ENCODE measurements at places on chromosomes 4 and X.
A peak's percentile ranks its signal among the peaks of the same experiment; 100 is the strongest.

- DNase-seq = no peak
These were observed 18.0 kb downstream of the HPSE start for GRCh38 chr4:83316459-83317165.

DNA sequence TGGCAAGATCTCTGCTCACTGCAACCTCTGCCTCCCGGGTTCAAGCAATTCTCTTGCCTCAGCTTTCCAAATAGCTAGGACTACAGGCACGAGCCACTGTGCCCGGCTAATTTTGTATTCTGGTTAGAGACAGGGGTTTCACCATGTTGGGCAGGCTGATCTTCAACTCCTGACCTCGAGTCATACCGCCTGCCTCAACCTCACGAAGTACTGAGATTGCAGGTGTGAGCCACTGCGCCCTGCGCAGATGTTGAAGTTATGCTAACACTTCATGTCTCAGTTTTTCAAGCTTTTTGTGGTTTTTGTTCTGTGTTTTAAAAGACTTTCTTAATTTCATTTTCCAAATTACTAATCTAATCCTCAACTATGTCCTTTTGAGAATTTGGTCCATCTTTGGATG lies 154.4 kb upstream of the TLL1 start:
- DNase-seq = no peak

DNA sequence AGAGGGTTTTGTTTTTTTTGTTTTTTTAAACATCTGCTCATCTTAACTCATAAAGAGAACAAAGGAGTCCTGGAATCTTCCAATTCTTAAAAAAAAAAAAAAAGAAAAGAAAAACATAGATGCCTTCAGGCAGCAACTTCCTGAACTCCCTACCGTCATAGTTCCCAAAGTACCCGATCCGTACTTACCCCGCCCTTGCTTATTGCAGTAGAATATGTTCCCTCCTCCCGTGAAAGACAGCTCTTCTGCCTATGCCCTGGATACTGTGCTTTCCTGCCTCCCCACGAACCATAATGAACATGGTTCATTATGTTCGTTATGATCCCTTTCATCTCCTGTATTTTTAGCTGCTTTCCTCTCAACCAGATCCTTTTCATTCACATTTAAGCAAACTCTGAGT lies 40.3 kb downstream of the KLHL5 start:
- no peak for DNase-seq

DNA sequence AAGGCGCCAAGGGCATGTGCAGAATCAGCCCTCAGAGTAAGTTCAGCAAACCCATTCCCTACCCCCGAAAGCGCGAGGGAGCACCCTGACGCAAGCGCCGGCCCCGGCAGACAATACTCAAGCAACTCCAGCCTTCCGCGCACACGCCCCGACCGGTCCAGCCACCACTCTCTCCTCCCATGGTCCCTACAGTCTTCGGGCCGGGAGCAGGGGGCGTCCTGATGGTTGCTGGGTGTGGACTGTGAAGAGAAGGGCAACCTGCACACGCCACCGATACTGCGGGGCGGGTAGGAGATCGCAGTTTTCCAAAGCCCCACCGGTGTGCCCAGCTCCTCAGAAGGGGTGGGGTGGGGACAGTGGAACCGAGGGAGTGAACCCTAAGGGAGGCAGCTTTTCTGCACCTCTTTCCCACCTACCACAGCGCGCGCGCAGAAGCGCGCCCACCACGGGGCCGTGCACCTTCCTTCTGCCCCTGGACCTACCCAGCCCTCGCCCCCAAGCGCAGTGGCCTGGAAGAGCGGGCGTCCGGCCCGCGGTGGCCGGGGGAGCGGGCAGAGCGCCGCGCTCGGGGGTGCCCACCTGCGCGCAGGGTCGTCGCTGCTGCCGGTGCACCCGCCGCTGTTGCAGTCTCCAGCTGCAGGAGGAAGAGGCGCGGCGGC lies 650.2 kb upstream of the DIPK2B start:
- peak; percentile 26 for DNase-seq

DNA sequence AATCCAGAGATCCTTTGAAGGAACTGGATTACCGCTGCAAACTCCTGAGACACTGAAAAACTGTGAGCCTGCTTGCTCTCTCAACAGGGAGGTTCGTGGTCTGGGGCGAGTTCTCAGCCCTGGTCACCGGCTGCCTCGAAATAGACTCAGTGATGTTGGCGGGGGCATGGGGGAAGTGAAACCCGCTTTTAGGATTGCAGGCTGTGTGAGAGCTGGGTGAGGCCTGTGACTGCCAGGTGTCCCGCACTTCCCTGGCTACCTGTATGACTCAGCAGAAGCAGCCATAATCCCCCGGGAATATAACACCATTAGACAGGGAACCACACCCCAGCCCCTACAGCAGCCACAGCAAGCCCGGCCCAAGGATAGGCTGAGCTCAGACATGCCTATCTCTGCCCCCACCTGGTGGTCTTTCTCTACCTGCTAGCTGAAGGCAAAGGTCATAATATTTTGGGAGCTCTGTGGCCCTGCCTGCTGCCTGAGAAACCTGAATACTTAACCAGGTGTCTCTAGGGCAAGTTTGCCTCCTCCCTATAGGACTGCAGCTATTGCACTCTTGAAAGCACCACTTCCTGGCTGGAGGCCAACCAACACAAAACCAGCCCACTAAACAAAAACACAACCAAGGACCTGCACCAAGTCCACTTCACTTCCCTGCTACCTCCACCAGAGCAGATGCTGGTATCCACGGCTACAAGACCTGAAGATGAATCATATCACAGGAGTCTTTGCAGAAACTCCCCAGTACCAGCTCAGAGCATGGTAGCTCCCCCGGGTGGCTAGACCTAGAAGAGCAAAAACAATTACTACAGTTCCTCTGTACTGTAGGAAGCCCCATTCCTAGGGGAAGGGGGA lies 202.0 kb downstream of the RRAGB start:
- DNase-seq = no peak

GRCh38 chr4:104413487-104413886 lies 81.2 kb downstream of the CXXC4 start:
- DNase-seq = no peak

GRCh38 chr4:8093587-8094274 lies 64.9 kb downstream of the ABLIM2 start:
- DNase-seq = no peak

DNA sequence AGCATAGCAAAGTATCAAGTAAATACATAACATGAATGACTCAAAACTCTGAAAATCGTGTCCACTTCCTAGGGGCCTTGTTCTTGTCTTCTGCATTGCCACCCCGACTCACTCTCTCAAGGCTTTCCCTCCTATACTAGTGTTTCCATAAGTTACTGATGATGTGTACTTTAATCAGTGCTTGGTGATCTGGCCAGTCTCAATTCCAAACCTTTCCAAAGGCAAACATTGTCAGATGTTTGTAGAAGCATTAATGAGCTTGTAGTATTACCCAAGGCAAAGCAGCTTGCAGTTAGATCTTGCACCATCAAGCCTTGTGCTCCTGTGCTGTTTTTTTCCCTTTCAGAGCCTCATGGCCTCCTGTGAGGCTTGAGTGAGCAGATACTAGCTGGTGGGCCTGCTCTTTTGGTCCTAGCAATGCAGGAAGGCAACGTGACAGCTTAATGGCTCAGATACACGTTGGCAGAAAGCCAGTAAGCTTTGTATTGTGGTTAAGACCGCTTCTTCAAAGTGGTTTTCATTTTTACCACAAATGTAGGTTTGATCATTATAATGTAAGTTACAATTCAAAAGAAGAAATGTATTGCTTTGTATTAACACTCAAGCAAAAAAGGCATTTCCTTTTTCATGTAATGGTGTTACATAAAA lies 51.8 kb downstream of the RBPJ start:
- DNase-seq = peak; percentile 22

- DNase-seq = no peak
These were observed 56.0 kb upstream of the STPG2 start for GRCh38 chr4:98199247-98199646.

DNA sequence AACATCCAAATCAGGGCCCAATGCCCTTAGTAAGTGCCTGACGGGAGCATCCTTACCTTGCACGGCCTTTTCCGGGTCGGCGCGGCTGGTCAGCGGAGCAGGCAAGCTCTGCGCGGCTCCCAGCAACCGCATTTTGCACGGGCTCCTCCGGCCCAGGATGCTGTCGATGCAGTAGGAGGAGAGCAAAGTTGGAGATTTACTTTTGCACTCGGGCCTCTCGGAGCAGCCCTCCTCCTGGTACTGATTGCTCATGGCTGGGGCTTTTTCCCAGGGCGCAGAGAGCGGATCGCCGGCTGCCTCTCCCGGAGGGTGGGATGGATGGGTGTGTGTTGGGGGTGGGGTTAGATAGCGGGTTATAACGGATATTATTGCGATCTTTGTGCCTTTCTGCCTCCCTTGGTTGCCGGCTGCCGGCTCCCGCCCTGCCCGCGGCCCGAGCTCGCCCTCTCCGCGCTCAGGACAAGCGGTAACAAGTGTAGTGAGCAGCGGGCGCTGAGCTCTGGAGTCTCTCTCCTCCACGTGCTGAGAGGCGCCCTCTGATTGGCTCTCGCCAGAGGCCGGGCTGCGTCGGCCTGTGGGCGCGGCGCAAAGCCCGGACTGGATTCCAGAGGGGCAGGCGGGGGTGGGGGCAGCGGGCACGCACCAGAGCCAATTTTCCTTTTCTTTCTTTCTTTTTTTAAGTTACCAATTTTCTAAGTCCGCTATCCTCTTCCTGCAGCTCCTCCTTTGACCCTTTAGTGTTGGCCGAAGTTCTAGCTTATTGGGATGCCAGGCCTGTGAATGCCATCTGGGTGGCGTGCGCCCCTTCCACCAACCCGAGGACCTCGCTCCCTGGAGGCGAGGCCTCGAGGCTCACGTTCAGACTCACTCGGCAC lies at the start of gene ARX:
Gene ARX (minus strand): TSS at position 480 of the 875 bp plus-strand sequence. CDS start 228 bp downstream, at position 252.
- no peak for DNase-seq

DNA sequence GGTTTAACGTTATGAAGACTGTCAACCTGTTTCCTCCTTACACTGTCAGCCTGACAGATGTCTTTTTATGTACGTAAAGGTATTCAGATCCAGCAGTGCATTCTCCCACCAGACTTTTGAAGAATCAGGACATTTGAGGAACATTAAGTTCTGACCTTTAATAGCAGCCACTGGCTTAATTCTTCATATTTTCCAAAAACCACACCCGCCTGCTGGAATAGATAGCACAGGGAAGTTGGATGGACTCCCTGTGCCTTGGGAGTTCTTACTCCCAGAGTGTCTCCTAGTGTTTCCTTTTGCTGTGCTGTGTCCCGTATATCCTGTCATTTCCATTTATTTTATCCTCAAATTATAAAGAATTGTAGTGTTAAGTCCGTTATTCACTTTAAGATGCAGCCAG lies 94.5 kb downstream of the AFF1 start:
- DNase-seq = no peak

Measured in activated CD8-positive, alpha-beta memory T cell treated with anti-CD3 and anti-CD28 coated beads, Interleukin-2, amount 50 U/mL, for 4 hours (primary cell).